ENCODE measurements at places on chromosomes 1 and 21.

GRCh38 chr1:104238991-104239390, 489.3 kb downstream of the AMY1C start:
- no peak for DNase-seq

DNA sequence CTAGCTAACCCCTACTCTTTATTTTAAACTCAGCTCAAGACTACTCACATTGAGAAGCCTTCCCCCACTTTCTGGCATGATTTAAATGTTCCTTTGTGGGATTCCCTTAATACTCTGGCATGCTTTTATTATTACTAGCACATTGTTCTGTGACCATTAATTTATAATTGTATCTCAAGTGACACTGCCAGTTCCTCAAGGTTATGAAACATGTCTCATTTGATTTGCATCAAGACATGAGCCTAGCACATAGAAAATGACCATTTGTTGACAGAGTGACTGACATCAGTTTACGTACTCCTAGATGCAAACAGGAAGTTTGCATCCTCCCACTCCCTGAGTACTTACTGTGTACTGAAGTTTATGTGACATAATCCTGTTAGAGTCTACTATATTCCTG, 15.2 kb downstream of the RGS4 start:
- no peak for DNase-seq

DNA sequence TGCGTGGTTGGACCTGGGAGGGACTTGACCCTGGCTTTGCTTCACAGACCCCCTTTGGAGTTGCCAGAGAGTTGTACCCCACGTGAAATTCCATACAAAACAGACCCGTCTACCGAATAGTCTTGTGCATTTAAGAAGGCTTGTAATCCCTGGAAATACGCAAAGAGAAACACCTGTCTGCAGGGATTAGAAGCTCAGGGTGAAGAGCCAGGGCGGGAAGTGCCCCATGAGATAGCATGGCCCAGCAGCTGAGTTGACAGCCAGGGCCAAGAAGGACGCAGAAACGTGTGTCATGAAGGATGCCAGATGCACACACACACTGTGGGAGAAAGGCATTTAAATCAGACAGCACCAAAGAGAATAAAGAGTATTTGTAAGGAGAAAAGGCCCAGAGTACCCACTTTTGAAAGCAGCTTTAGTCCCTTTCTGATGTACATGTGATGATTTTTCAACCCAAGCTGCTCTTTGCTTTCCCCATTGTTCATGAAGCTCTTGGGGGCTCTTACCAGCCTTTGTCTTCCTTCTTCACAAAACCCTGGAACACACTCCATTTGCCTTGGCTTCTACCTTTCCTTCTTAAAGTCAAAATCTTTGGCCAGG, 46.6 kb downstream of the PCP4 start:
- no peak for DNase-seq

DNA sequence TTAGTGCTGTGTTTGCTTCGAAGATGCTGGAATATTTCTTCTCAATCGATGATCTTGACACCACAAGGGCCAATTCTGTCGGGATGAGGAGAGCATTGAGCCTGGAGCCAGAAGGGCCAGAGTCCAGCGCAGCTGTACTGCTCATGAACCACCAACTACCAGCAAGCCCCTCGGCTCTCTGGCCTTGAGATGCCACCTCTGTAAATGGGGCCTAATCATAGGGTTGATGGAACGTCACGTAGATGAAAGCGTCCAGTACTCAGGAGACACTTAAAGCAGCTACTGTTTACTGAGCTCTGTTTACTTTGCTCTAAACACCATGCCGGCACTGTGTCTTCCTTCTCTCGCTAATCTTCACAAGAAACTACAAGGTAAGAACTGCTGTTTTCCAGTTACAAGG, 26.3 kb downstream of the CCDC185 start:
- DNase-seq = no peak

Data from activated CD4-positive, alpha-beta T cell treated with anti-CD3 and anti-CD28 coated beads for 1 hour (primary cell).